ENCODE measurements at places on chromosomes 16 and 17.
A peak's percentile ranks its signal among the peaks of the same experiment; 100 is the strongest.

DNA sequence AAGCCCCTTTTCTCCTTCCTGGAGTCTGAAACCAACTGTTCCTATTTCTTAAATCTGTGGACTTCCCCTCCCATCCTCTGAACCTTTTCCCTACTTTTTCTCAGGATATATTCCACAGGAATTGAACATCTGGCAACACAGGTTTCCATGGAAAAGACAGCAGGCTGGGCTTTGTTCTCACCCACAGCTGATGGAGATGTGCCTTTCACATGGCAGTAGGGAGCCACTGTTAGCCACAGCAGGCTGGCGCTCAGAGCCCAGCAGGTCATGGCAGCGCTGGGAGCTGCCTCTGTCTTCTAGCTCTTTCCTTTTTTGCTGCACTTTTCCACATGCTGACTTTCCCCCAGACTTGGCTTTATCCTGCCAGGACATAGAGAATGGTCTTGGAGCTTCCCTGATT is 116.4 kb upstream of the NLRP1 start:
- DNase-seq: no peak

- peak; percentile 50 for DNase-seq
Observed at GRCh38 chr16:82263521-82264143, 93.6 kb upstream of the MPHOSPH6 start.

DNA sequence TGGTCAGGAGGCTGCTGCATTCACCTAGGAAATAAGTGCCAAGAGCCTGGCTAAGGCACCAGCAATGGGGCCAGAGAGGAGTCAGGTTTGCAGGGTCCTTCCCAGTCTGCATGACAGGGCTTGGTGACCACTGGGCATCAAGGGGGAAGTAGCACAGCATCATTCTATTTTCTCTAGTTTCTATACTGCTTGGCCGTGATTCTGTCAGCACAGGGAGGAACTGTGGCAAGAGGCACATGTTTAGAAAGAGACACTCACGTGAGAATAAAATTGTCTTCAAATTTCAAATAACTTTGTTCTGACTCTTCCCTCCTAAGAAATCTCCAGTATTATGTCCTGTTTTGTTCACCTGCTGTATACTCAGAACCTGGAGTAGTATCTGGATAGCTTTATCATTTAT is 37.8 kb downstream of the ERN1 start:
- DNase-seq: no peak

DNA sequence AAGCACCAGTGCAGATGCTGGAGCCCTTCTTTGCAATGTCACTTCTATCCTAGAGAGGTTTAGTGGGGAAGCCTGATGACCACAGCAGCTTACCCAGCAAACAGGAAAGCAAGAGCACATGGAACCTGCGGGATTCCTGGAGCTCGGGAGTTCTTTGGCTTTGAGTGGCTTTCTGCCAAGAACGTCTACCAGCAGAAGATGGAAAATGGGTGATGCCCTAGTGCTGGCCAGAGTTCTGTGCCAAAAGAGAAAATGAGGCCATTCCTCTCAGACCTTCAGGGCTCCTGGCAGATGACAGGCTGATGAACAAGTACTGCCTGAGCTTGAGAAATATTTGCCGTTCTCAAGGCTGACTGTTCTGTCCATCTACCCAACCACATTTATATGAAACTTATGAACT is 332.1 kb upstream of the CCL2 start:
- no peak for DNase-seq

DNA sequence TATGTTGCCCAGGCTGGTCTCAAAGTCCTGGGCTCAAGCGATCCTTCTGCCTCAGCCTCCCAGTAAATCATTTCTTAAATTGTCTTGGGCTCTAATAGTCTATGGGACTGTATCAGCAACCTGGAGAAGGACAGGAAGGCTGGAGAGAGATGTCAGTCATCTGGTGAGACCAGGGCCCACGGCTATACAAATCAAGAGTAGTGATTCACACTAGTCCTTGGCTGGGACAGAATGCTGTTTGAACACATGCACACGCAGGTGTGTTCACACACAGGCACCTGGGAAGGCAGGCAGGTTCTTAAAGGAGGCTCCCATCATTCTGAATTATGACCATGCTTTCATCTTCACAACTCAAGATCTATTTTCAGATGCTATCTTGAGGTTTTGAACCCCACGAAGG is 14.1 kb downstream of the NQO1 start:
- no peak for DNase-seq

DNA sequence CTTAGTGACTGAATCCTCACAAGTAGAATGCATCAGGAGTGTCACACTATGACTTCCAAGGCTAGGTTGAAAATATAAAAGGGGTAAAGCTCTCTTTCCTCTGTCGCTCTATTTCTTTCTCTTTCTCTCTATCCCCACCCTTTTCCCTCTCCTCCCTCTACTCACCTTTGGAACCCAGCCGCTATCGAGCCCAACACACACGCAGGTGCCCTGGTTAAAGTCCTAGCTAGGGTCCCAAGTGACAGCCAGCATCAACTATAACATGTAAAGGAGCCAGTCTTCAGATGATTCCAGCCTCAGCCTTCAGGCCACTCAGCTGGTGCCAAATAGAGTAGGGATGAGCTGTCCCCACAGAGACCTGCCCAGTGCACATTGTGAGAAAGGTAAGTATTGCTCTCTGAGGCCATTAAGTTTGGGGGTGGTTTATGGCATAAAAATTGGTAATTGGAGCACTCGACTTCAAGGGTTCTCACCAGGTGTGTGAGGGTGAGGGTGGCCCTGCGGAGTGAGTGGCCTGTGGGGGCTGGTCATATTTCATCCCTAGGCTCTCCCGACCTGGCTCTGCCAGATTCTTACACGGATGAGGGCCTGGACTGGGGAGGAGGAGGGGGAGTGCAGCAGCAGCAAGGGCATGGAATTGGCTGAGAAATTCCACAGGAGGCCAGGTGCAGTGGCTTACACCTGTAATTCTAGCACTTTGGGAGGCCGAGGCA is 14.9 kb upstream of the C16orf54 start:
- no peak for DNase-seq

GRCh38 chr17:58637011-58637570 is 54.8 kb downstream of the TEX14 start:
- no peak for DNase-seq

- DNase-seq: no peak
Observed at GRCh38 chr17:49925921-49926320, 43.1 kb upstream of the DLX4 start.

DNA sequence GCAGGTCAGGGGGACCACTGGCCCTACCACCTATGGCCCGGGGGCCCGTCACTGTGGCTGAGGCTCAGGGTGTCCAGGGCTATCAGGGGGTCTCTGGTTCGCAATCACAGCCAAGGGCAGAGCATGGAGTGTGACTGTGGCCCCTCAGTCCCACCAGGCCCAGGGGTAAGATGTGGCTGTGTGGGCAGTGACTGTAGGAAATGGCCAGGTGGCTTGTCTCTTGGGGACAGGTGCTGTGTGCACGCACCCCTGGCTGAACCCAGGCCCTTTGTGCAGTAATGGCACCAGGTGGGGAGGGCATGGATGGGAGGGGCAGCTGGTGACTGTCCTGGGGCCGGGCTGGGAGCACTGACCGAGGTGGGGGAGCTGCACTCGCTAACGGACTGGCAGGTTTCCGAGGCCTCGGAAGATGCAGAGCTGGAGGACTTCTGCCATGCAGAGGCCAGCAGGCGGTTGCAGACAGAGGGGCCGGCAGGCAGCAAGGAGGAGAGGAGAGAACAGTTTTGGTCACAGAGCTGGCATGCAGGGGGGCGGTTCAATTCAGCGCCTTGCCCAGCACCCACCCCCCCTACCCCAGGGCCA is 18.8 kb downstream of the IL34 start:
- no peak for DNase-seq

All from activated T-cell treated with anti-CD3 and anti-CD28 coated beads, Interleukin-2, amount 50 U/mL, for 48 hours (primary cell).